CD8-positive, alpha-beta memory T cell (primary cell): ENCODE measurements at places on chromosomes 1 and 21. TPM values are rescaled to one million over a fixed set of nuclear protein-coding genes. Genes with fewer than 3 reads are reported as not detected.

The ADAMTS1 gene
- not detected for total RNA-seq

- peak; percentile 44 for DNase-seq
Observed at GRCh38 chr1:151993084-151993733, 450 bp downstream of the S100A10 start.

DNA sequence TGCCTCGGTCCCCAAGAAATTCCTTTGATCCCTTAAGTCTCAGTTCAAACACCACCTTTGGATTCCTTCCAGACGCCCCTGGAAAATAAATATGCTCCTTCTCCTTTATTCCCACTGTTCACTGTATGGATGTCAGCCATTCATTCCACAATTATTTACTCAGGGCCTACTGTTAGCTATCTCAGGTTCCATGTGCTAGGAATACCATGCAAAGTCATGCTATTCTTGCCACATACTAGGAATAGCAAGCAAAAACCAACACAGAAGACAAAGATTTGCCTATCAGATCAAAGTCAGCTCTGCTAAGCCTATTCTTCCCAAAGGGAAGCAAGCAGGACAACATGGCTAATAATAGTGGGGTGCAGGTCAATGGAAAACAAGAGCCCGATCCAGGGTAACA, 29.8 kb downstream of the TTC13 start:
- DNase-seq, result no peak

The PLA2G2A gene
- not detected for total RNA-seq

DNA sequence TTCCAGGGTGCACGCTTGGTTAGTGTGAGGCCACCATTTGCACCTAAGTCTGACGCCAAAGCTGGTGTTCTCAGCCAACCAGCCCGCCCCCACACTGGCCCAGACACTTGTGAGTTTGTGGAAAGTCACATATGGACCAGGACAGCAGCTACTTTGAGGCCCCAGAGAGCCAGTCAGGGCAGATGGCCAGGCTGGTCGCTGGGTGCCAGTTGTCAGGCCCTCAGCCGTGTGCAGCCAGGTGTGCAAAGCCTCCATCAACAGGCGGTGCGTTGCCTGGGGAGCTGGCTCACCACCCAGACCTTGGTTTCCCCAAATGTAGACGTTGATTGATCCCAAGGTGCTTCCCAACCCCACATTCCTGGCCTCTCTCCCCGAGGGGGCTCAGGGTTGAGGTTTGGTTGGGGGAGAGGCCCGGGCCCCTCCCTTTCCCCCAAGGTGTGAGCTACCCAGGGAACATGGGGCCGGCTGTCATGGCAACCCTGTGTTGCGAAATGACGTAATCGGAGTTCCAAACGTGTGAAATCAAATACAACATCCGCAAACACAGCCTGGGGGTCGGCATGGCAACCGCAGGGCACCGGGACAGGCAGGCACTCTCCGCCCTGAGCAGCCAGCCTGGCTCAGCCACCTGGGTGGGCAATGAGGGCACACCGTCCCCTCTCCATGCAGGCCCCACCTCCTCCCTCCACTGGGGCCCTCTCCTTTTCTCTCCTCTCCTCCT, 42.2 kb upstream of the WNT4 start:
- DNase-seq, result peak; percentile 3
